ENCODE measurements at places on chromosomes 5 and 9.

DNA sequence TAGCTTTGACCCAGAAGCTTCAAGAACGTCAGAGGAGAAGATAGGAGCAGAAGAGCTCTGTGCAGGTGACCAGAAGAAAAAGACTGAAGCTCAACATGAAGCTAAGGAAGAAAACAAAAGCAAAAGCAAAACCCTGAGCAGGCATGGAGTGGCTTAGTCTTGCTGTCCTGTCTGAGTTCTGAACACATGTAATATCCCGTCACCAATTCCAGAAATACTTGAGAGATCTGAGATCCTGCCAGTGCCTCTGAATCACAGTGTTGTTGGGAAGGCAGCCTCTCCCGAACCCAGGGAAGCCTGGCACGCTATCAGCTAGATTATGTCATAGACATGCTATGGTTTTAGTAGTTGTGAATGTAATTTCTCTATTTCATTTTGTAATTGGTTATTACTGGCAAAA, 235.7 kb downstream of the ICE1 start:
- H3K4me1 ChIP-seq, result no peaks in the 10 kb centered on the region
- H3K36me3 ChIP-seq, result no peaks in the 10 kb centered on the region
- DNase-seq, result no peak
- no peaks in the 10 kb centered on the region for H3K27me3 ChIP-seq
- no peak overlapping the region for H3K27ac ChIP-seq

DNA sequence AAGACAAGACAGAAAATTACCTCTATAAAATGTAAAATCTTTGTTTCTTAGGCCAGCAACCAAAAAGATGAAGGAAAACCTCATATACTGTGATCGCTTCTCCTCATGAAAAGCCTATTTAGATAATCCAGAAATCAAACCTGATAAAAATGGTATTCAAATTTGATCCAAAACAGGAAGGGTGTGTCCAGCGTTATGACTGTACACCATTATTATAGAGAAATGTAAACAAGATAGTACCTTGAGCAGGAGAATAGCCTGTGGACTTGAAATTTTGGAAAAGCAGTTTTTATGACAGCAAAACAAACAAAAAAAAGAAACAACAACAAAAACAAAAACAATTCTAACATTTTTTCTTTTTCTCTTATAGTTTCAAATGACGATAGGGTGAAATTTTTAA, 1382.8 kb upstream of the CDH9 start:
- H3K4me1 ChIP-seq, result no peaks in the 10 kb centered on the region
- H3K36me3 ChIP-seq, result no peaks in the 10 kb centered on the region
- H3K27me3 ChIP-seq, result no peaks in the 10 kb centered on the region
- H3K4me3 ChIP-seq, result no peak overlapping the region

DNA sequence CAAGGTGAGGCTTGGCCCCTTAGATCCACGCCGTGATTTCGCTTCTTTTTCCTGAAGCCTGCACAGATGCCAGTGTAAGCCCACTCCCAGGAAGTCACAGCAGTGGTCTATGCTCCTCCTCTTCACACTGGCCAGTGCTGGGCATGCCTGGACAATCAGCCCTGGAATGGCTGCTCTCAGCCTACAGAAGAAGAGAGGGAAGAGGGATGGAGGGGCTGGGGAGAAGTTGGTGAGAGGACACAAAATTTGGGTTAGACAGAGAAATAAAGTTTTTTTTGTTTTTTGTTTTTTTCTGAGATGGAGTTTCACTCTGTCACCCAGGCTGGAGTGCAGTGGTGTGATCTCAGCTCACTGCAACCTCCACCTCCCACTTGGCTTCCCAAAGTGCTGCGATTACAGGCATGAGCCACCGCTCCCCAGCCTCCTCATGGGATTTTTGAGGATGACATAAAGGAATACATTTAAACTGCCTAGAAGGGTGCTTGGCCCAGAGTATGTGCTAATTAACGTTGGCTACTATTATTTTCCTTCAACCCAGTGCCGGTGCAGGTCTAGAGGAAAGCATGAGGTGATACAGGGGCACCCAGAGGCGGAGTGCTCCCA, 830 bp downstream of the S100Z start:
- H3K4me3 ChIP-seq, result peak overlapping the region; percentile 62
- no peaks in the 10 kb centered on the region for H3K27me3 ChIP-seq
- H3K36me3 ChIP-seq, result peaks cover 22% of the 10 kb centered on the region
- H3K4me1 ChIP-seq, result peaks cover 39% of the 10 kb centered on the region
- peak overlapping the region; percentile 73 for H3K27ac ChIP-seq

GRCh38 chr5:89901346-89901745, 508.2 kb downstream of the CETN3 start:
- no peaks in the 10 kb centered on the region for H3K4me1 ChIP-seq
- H3K36me3 ChIP-seq, result no peaks in the 10 kb centered on the region
- DNase-seq, result no peak
- no peak overlapping the region for H3K27ac ChIP-seq
- no peak overlapping the region for H3K4me3 ChIP-seq

- no peak for DNase-seq
- no peak overlapping the region for H3K4me3 ChIP-seq
- H3K27ac ChIP-seq, result peak overlapping the region; percentile 72
- peaks cover 15% of the 10 kb centered on the region for H3K36me3 ChIP-seq
- H3K27me3 ChIP-seq, result no peaks in the 10 kb centered on the region
These were observed 167.9 kb upstream of the PANK3 start for GRCh38 chr5:168746893-168747640.

Measured in activated T-helper 2 cell treated with anti-CD3 and anti-CD28 coated beads, Interferon-gamma antibody, Interleukin-2, Interleukin-4, amounts not matched to agents 10 μg/mL and 5 μg/mL and 100 μg/mL, durations not matched to agents 14 hours and 24 hours and 36 hours (primary cell).